H1 (cell line): ENCODE measurements at places on chromosomes 7 and 10. TPM values are rescaled to one million over a fixed set of nuclear protein-coding genes. Genes with fewer than 3 reads are reported as not detected.

The CFTR gene
- total RNA-seq: 1.2 and 1.7 TPM in 2 replicates

The LIPF gene
- not detected in 2 replicates for total RNA-seq

- DNase-seq: no peak
Observed at GRCh38 chr7:147251751-147252325, 1135.2 kb downstream of the CNTNAP2 start.

DNA sequence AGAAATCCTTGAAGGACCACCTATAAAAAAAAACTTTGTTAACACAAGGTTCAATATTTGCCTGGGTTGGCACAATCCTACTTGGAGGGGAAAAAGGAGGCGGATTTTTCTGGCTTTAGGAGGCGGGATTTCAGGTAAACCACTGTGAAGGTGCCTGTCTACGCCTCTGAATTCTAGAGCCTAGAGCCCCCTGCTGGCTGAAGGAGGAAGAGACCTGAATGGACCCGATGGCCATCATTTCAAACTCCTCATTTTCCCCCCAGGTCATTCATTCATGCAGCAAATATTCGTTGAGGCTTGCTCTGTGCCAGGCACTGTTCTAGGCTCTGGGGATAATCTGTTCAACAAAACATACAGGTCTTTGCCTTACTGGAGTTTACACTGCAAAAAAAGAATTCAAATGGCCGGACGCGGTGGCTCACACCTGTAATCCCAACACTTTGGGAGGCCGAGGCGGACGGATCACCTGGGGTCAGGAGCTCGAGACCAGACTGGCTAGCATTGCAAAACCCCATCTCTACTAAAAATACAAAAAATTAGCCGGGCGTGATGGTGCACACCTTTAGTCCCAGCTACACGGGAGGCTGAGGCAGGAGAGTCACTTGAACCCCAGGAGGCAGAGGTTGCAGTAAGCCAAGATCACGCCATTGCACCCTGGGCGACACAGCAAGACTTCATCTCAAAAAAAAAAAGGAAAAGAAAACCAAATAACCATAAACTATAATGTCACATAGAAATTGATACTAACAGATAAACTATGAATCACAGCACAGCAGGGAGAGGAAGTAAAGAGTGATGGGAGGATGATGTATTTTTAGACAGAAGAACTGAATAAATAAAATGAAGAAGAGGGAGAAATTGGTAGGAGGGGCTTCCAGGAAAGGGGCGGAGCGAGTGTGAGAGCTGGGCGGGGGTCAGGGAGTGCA, 90.1 kb upstream of the NFE2L3 start:
- peak; percentile 53 for DNase-seq

DNA sequence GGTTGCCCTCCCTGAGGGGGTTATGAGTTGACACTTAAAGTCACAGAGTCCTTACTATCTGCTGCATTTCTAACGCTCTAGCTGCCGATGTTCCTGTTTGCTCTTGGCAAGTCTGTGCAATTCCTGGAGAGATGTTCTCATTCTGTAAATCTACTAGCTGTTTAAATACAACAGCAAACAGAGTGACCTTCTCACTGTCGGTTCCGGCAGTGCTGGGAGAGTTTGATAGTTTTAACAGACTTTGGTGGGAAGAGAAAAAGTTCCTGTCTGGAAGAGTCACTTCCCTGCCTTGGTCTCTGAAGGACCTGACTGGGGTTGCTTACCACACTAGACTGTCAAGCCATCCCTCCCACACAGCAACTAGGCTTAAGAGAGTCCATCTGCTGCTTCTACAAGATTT, 63.3 kb upstream of the ELMO1 start:
- no peak for DNase-seq

GRCh38 chr10:14524691-14525324, 194.1 kb upstream of the FRMD4A start:
- DNase-seq: no peak

DNA sequence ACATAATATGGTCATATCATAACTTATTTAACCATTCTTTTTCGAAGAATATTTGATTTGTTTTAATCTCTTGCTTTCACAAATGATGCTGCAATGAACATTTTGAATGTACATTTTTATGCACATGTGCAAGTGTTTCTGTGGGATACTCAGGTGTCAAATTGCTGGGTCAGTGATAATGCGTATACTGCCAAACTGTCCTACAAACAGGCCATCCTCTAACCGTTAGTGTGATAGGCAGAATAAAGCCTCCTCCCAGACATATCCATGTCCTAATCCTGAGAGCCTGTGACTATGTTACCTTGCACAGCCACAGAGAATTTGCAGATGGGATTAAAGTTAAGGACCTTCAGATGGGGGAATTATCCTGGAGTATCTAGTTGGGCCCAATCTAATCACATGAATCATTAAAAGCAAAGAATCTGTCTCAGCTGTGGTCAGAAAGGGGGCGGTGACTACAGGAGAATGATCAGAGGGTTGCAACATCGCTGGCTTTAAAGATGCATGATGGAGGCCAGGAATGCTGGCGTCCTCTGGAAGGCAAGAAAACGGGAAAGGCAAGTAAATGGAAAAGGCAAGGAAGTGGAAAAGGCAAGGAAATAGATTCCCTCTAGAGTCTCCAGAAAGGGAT, 46.7 kb downstream of the FZD1 start:
- no peak for DNase-seq

DNA sequence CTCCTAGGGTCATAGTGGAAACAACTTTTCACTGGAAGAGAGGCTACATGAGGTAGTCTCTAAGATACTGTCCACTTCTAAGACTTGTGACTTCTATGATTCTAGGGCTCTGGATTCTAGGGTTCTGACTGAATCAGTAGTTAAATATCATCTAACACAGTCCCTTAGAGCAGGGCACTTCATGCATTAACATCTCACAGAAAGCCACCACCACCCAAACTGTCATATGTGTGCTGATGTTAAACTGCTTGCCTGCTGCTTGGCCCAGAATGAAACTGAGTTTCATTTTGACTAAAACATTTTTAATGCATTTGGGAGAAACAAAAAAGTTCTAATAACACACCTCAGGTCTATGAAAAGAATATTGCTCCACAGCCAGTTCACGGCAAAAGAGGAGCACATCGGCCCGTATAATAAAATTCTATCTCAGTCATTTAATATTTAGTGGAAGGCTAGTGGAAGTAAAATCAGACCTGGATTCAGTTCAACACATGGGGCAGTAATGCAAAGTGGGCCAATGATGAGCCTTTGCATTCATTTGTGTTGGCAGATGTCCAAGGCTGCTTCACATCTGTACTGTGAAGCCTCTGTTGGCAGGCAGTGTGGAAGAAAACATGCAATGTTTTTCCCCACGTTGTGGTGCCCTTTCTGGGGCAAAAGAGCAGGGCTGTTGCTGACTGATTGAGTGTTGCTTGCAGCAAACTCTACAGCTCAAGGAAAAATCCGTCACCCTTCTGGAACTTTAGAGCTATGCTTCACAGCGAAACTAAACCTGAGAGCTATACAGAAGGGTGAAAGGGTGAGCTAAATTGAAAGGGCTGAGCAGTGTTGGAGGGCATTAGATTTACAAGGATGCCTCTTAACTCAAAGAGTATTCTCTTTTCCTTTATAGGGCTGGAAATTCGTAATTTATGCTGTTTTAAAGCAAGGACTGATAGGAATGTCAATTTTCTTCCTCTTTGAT, 33.5 kb upstream of the AUTS2 start:
- no peak for DNase-seq

DNA sequence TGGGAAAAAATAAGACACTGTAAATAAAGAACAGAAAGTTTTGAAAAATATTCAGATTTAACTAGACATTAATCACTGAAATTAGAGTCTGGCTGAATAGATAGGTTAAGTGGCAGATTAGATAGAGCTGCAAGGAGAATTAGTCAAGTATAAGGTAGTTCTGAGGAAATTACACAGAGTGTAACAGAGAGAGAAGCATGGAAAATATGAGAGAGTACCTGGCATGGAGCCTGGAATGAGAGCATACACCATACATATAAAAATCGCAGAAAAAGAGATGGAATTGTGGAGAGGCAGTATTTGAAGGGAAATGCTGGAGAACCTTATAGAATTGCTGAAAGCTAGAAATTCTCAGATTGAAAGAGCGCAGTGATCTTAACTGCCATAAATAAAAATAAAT, 46.9 kb downstream of the ZNRF2 start:
- DNase-seq: no peak

DNA sequence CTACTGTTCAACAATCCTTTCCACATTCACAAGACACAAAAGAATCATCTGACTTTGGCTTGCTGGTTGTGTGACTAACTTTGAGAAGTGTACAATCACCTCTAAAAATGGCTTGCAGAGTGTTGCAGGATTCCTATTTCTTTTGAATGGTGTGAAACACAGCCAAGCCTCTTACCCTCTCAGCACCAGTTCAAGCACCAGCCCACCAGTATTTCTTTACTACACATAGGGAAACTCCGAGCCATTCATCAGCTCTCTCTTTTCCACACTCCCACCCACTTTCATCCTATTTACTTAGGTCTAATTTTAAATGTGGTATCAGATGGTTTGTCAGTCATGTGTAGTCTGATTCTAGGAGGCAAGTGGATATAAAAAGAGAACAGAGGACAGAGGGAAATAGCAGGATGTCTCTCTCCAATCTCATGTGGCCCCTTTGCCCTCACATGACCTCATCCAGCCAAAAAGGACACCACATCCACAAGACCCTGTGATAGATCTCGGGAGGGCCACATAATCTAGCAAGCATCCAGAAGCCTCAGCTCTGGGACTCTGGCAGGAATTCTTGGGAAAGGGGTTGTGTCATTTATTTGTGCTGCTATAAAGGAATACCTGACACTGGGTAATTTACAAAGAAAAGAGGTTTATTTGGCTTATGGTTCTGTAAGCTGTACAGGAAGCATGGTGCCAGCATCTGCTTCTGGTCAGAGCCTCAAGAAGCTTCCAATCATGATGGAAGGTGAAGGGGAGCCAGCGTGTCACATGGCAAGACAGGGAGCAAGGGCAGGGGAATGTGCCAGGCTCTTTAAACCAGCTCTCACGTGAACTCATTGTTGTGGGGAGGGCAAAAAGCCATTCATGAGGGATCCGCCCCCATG, 66.8 kb upstream of the NEBL start:
- DNase-seq: no peak

- no peak for DNase-seq
Observed at GRCh38 chr7:128044064-128044463, 12.8 kb upstream of the LRRC4 start.

- DNase-seq: no peak
Observed at GRCh38 chr10:111118758-111119157, 41.9 kb downstream of the ADRA2A start.

GRCh38 chr10:47243356-47243755, 56.6 kb upstream of the GDF10 start:
- no peak for DNase-seq

GRCh38 chr10:86162036-86162435, 204.6 kb downstream of the GRID1 start:
- no peak for DNase-seq

- DNase-seq: no peak
Observed at GRCh38 chr7:19537942-19538401, 170.9 kb downstream of the POLR1F start.

- no peak for DNase-seq
Observed at GRCh38 chr10:25129592-25129991, 45.2 kb upstream of the GPR158 start.
